T-helper 2 cell treated with Interferon-gamma antibody and Interleukin-4, amounts not matched to agents 5 μg/mL and 100 μg/mL, for 36 hours (primary cell): ENCODE measurements at places on chromosomes 6 and 20.

DNA sequence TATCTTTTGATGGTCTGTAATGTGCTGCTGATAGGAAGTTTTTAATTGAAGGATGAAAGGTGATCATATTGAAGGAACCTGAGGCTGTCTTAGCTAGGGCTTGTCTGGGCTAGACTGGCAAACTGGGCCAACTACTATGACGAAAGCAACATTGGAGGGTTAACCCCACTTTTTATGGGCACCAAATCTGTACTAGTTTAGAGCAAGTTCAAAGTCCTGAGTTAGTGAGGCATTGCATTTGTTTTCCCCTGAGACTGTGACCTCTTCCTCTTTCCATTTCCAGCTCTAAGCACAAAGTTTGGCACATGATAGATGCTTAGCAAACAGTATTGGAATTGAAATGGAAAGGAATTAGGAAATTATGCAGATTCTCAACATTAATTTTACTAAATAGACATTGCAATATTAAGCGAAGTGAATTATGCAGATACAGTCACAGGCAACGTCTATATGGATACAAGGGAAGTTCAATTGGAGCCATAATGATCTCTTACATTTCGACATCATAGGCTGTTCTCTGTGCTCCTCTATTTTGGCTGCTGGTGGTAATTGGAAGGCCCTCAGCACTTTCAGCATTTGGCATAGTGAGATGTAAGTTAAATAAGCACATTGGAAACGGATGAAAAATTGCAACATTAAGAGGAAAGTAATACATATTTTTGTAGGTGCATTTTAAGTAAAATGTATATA lies 22.2 kb downstream of the CEP57L1 start:
- H3K27me3 ChIP-seq = no peaks in the 10 kb centered on the region
- H3K36me3 ChIP-seq = peaks cover 2% of the 10 kb centered on the region
- H3K4me1 ChIP-seq = peaks cover 34% of the 10 kb centered on the region
- no peak overlapping the region for H3K27ac ChIP-seq
- no peak for DNase-seq
- no peak overlapping the region for H3K4me3 ChIP-seq

- no peak overlapping the region for H3K27ac ChIP-seq
- H3K27me3 ChIP-seq = no peaks in the 10 kb centered on the region
- peak; percentile 56 for DNase-seq
- no peak overlapping the region for H3K4me3 ChIP-seq
- peaks cover 5% of the 10 kb centered on the region for H3K4me1 ChIP-seq
- H3K36me3 ChIP-seq = no peaks in the 10 kb centered on the region
These were observed 62.9 kb downstream of the MRPL14 start for GRCh38 chr6:44064089-44064947.

DNA sequence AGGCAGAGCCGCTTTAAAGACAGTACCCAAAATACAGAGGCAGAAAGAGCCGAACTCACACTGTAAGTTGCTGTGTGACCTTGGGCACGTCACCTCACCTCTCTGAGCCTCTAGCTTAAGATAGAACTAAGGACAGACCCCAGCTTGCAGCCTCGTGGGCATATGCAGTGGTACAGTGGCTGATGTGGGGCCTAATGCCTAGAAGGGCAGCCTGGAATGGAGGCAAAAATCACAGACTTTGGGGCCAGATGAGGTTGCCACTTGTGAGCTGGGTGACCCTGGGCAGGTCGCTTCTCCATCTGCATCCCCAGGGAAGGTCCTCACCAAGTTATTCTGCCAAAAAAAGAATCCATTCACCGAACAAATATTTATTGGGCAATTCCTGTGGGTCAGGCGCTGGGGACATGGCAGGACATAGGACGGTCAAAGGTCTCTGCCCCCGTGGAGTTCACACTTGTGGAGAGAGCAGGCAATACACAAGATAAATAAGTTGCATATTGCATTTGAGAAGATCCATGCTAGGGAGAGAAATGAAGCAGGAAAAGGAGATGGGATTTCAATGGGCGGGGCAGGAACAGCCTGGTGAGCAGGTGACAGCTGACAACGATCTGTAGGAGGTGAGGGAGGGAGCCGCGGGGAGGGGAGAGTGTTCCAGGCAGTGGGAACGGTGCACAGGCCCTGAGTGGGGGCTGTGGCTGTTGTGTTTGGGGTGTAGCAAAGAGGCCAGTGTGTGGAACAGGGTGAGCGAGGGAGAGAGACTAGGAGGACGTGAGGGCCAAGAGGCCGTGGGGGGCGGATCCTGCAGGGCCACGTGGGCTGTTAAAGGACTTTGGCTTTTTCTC lies 115.2 kb downstream of the CEBPB start:
- no peak for DNase-seq
- H3K27me3 ChIP-seq = no peaks in the 10 kb centered on the region
- H3K36me3 ChIP-seq = no peaks in the 10 kb centered on the region
- no peak overlapping the region for H3K4me3 ChIP-seq
- peaks cover 3% of the 10 kb centered on the region for H3K4me1 ChIP-seq

GRCh38 chr6:133173276-133173675 lies 67.9 kb upstream of the EYA4 start:
- no peak overlapping the region for H3K27ac ChIP-seq
- no peaks in the 10 kb centered on the region for H3K36me3 ChIP-seq
- no peak overlapping the region for H3K4me3 ChIP-seq
- DNase-seq = no peak
- H3K27me3 ChIP-seq = no peaks in the 10 kb centered on the region

- no peaks in the 10 kb centered on the region for H3K4me1 ChIP-seq
- no peak overlapping the region for H3K27ac ChIP-seq
- no peaks in the 10 kb centered on the region for H3K36me3 ChIP-seq
- DNase-seq = no peak
These were observed 46.7 kb upstream of the RALGAPA2 start for GRCh38 chr20:20759132-20759531.

GRCh38 chr6:115554060-115554459 lies 506.6 kb downstream of the FRK start:
- H3K4me3 ChIP-seq = no peak overlapping the region
- no peaks in the 10 kb centered on the region for H3K36me3 ChIP-seq
- H3K27me3 ChIP-seq = no peaks in the 10 kb centered on the region
- H3K4me1 ChIP-seq = no peaks in the 10 kb centered on the region
- no peak overlapping the region for H3K27ac ChIP-seq

GRCh38 chr6:163720005-163720404 lies 305.5 kb downstream of the QKI start:
- no peaks in the 10 kb centered on the region for H3K4me1 ChIP-seq
- DNase-seq = no peak
- H3K27me3 ChIP-seq = no peaks in the 10 kb centered on the region
- no peak overlapping the region for H3K27ac ChIP-seq
- H3K4me3 ChIP-seq = no peak overlapping the region

GRCh38 chr6:408599-409102 lies 17.1 kb downstream of the IRF4 start:
- H3K27ac ChIP-seq = peak overlapping the region; percentile 75
- no peaks in the 10 kb centered on the region for H3K27me3 ChIP-seq
- peaks cover 89% of the 10 kb centered on the region for H3K36me3 ChIP-seq

GRCh38 chr6:99933129-99933528 lies 60.9 kb downstream of the MCHR2 start:
- no peak for DNase-seq
- no peaks in the 10 kb centered on the region for H3K27me3 ChIP-seq
- no peak overlapping the region for H3K4me3 ChIP-seq
- no peaks in the 10 kb centered on the region for H3K4me1 ChIP-seq

- DNase-seq = no peak
- H3K4me3 ChIP-seq = no peak overlapping the region
- no peaks in the 10 kb centered on the region for H3K27me3 ChIP-seq
- H3K36me3 ChIP-seq = peaks cover 3% of the 10 kb centered on the region
These were observed 25.3 kb downstream of the NOL4L start for GRCh38 chr20:32559753-32560380.
